ENCODE measurements at places on chromosomes 6 and 20.

GRCh38 chr20:51687108-51687507 lies 81.1 kb downstream of the ATP9A start:
- no peak for DNase-seq

GRCh38 chr20:3235666-3236324 lies 3.2 kb downstream of the SLC4A11 start:
- no peak for DNase-seq

GRCh38 chr20:52054123-52054522 lies 137.5 kb downstream of the ZFP64 start:
- no peak for DNase-seq

GRCh38 chr6:108746366-108746765 lies 101.9 kb upstream of the ARMC2 start:
- DNase-seq = no peak

DNA sequence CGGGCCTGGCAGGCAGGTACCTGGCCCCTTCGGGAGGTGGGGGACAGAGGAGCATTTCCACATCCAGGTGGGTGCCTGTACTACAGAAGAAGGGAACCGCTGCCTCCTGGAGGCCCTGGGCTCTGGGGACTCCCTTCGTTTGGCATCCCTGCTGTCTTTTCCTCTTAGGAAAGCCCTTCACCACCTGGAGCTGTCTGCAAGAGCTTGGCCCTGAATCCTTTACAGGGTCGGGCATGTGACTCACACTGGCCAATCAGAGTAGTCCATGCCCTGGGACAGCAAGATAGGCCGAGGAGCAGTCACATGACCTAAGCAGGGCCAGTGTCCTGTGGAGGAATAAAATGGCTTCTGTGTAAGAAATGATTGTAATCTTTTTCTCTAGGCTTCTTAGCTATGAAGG lies 224.9 kb downstream of the ANKRD60 start:
- DNase-seq = no peak

DNA sequence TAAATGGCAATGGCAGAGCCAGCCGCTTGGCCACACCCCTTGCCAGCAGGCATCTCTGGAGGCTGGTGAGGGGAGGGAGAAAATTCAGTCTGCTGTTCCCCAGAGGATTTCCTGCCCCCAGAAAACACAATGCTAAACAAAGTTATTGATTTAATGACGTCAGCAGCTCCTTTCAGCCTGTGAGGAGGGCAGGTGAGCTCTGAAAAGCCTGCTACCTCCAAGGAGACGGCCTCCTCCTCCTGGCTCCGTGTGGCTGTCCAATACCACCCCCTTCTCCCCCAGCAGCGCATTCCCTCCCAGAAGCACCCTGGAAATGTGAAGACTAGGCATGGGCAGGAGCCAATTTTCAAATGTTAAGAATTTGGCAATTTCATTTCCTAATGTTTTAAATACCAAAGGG lies 393.1 kb downstream of the ZFAND3 start:
- DNase-seq = no peak

GRCh38 chr6:143961886-143962878 lies 45.9 kb downstream of the PLAGL1 start:
- no peak for DNase-seq

DNA sequence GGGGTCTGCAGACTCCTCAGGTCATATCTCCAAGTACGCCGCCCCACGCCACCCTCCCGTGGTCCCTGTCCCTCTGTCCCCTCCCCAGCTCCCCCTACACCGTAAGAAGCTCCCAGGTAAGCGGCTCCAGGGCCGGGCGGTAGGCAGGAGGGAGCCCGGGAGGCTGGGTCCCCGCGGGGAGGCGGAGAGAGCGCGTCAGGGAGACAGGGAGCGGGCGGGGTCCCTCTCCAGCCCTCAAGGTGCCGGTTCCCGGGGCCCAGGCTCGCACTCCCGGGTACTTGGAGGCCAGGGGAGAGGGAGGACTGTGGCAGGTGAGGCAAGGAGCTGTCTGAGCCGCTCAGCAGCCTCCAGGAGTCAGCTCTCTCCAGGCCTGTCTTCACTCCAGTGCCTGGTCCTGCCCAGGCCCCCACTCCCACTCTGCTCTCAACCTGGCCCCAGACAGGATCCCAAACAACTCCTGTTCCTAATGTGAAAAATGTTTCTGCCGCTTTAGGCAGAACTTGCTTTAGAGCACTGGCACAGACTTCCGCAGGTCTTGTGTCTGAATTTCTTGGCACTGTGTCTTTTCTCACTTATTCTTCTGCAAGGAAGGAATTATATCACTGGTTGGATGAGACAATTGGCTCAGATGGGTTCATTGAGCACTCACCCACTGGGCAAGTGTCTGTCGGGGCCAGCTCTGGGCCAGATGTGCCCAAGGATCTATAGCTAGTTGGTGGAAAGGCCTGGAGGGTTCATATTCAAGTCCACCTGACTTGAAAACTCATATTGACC lies 36.6 kb downstream of the HLA-G start:
- no peak for DNase-seq

- no peak for DNase-seq
Observed at GRCh38 chr6:134235937-134236751, 81.8 kb downstream of the SGK1 start.

DNA sequence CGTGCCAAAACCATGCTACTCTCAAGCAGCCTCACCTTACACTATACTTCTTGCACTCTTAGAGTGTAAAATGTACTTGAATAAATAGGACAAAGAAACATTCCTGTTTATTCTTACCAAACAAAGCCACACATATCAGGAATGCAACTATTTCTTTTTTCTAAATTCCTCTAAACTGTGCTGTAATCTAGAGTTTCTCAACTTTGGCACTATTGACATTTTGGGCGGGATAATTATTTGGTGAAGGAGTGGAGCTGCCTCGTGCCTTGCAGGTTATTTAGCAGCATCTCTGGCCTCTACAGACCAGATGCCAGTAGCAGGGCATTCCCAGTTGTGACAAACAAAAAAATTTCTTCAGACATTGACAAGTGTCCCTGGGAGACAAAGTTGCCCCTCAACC lies 86.9 kb downstream of the PHACTR1 start:
- no peak for DNase-seq

DNA sequence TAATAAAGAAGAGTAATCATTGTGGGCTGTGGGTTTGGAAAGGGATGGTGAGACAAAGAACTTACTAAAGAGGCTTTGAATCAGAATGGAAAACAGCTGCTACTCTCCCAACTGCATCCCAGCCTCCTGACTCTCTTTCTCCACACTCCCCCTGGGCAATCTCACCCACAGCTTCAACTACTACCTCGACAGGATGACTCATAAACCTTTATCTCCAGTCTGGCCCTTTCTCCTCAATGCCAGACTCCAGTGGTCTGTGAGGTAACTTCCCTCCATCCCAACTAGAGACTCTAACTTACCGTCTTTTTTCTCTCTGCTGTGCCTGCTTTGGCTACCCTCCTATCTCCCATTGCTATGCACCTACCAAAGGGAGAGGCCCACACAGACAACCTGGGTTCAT lies 135.3 kb upstream of the RREB1 start:
- no peak for DNase-seq

GRCh38 chr6:15429141-15430110 lies 183.6 kb downstream of the JARID2 start:
- DNase-seq = no peak

DNA sequence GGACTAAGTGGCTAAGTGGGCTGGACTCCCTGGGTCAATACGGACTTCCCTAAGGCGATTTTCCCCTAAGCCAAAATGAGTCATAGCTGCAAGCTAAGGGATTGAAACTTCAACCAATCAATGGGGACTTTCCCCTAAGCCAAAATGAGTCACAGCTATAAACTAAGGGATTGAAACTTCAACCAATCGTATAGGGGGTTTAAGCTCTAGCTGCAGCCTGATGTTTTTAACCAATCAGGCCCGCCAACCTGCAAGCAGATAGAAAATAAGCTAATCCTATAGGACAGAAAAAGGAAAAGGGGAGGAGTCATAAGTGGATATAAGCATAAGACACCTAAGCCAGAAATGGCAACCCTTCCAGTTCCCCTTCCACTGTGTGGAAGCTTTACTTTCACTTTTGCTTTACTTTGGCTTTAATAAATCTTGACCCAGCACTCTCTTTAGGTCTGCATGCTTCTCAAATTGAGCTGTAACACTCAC lies 655.0 kb upstream of the HS3ST5 start:
- DNase-seq = no peak

DNA sequence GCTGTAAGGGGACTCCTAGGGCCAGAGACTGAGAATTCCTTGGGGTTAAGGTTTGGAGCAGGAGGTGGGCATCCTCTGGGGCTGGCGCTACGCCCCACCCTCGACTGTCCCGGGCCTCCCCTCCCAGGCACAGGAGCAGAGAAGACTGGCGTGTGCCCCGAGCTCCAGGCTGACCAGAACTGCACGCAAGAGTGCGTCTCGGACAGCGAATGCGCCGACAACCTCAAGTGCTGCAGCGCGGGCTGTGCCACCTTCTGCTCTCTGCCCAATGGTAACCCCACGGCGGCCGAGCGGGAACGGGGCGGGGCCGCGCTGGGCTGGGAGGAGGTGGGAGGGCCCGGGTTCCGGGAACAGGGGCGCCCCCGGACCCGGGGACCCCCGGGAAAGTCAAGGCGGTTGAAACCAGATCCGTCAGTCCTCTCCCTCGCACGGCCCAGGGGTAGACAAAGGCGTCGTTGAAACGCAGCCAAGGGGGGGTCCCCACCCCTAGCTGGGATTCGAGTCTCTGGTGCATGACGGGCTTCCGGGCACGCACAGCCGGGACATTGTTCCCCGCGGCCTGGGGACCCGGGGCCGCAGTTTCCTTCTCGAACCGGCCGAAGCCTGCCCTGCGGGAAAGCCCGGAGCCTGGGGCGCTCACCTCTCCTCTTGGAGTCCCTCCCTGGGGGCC lies 844 bp downstream of the WFDC2 start:
- DNase-seq = peak; percentile 66

GRCh38 chr20:50724851-50725723 lies 6.3 kb upstream of the PARD6B start:
- DNase-seq = no peak

DNA sequence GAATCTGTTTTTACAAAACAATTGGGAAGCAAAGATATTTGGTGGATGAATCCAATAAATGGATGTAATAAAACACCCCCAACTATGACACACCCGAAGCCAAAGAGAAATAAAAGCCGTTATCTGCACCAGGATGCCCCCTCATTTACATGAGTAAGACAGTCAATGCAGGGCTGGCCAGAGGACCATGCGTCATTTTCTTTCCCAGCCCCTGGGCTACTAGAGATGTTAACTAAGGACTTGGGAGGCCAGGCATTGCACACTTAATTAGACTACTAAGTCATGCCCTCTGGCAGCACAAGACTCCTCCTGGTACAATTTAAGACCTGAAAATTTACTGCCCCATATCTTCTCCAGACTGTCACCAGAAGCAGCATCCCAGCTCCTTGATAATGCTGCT lies 3.2 kb downstream of the LEMD2 start:
- no peak for DNase-seq
